CD4-positive, alpha-beta T cell treated with Interleukin-4 for 1 hour (primary cell): ENCODE measurements at places on chromosomes 6 and 20.

DNA sequence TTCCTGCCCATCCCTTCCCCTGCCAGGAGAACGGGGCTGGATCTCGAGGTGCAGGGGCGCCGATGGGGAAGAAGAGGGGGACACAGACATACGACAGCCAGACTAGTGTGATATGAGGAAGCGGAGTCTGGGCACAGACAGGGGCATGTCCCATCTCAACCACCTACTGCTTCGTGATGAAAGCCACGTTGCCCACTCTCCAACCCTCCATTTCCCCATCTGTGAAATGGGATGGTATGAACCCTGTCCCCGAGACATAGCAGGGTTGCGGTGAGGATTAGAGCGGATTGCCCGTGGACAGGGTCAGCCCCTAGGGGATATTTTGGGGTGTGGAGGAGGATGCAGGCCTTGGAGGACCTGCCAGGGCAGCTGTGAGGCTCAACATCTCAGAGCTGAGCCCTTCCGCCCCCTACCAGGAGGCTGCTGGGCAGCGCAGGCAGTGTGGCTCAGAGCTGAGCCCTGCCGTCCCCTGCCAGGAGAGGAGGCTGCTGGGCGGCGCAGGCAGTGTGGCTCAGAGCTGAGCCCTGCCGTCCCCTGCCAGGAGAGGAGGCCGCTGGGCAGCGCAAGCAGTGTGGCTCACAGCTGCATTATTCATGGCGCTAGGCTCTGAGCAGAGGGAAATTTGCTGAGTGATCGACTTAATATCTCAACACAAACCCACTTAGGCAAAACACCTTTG lies 71.7 kb downstream of the GRM4 start:
- DNase-seq: no peak

DNA sequence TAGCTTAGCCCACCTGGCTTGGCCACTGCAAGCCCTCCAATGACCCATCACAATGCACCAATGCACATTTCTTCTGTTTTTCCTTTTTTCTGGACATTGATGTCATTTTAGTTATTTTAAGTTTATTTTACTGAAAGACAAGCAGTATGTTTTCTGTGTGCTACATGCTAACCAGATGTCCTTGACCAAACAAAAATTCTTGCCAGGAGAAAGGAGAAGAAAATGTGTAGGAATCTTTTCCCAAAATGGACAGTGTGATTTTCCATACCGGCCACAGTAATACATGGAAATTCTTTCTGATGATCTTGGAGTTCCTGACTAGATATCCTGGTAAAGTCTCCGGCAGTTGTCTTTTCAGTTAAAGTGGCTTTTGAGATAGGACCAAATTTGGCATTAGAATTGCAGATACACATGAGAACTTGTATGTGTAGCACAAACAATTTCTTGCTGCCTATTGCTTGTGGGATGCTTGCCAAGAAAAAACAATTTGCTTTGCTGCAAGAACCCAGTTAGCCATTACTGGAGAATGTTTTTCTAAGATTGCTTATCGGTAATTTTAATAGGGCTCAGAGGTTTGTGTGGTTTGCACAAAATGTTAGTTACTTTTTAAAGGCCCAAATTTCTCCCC lies 696.5 kb upstream of the CITED2 start:
- no peak for DNase-seq

DNA sequence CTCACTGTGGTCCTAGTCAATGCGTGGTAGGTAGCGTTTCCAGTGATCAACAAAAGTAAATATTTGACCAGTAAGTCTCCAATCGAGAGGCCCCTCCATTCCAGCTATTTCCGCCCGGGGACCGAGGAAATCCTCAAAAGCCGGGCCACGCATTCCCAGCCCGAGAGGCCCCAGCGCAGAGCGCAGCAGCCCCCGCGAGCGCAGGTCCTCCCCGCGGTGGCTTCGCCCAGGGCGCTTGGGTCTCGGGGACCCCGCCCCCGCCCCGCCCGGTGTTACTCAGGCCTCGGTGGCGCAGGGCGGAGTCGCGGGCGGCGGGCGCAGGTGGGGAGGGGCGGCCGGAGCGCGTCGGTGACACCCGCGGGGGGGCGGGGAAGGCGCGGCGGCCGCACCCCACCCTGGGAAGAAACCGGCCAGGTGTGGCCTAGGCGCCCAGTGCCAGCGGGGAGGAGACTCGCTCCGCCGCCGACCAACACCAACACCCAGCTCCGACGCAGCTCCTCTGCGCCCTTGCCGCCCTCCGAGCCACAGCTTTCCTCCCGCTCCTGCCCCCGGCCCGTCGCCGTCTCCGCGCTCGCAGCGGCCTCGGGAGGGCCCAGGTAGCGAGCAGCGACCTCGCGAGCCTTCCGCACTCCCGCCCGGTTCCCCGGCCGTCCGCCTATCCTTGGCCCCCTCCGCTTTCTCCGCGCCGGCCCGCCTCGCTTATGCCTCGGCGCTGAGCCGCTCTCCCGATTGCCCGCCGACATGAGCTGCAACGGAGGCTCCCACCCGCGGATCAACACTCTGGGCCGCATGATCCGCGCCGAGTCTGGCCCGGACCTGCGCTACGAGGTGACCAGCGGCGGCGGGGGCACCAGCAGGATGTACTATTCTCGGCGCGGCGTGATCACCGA lies at the start of gene DSP:
Gene DSP (plus strand): TSS at position 497 of the 890 bp plus-strand sequence. CDS start 245 bp downstream, at position 742.
- DNase-seq: no peak

DNA sequence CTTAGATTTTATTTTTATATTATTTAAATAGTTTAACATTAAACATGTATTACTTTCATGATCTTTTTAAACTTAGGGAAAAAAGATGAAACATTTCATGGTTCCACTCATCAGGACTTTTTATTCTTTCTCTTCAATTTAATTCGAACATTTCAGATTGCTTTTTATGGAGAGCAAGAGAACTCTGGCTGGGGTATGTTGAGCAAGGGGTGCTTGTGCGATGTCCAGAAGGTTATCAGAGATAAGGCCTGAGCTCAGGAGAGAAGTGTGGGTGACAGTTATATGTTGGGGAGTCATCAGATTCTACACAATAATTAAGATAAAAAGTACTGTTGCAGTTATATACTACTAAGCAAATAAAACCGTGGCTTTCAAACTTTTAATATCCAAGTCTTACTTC lies 37.5 kb downstream of the FKBP5 start:
- no peak for DNase-seq

DNA sequence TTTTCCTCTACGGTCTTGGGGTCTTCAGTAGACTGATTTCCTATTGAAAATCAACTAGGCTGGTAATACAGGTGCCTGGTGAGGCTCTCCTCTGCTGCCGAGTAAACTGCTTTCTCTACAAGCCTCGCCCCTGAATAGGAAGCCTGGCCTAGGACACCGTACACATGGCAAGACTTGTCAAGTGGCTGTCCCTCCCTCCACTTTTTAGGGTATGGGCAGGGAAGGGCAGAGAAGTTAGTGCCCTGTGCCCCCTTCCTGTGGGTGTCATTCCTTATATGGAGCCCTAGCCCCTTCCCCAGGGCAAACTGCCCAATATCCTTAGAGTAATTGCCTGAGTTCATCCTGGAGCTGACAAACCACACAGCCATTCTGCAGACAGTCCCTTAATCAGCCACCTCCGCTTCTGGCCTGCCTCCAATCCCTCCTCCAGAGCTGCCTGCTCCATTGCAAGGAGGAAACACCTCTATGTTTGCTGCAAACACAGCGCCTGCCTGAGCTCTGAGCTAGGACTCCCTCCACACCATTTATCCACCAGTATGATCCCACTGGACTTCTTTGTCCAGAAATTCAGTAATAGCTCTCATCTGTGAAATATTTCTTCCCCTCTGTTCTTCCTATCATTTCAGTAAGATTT lies 93.1 kb downstream of the CHD6 start:
- no peak for DNase-seq

DNA sequence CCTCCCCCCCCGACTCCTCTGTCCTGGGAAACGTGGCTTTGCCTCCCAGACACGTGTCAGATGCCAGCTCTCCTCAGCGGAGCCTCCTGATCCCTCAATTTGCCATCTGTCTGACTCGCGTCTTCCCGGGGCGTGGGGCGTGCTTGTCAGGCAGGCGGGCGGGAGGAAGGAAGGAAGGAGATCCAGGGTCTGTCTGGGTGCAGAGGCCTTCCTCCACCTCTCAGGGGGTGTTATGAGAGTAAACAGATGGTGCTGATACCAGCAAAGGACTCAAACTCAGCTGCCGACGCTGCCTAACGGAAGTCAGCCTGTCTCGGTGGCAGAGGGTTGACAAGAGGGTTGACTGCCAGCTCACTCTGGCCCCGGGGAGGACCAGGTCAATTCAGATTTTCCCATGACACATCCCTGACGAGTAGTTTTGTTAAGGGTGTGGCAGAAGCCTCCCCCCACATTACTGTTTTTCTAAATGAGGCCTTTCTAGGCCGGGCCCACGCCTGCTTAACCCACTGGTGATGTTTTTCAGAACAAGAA lies 17.0 kb downstream of the UQCC2 start:
- DNase-seq: peak; percentile 64
